ENCODE measurements at places on chromosomes 3 and 15.

GRCh38 chr15:68580026-68580882, 1.5 kb downstream of the CORO2B start:
- DNase-seq: no peak

DNA sequence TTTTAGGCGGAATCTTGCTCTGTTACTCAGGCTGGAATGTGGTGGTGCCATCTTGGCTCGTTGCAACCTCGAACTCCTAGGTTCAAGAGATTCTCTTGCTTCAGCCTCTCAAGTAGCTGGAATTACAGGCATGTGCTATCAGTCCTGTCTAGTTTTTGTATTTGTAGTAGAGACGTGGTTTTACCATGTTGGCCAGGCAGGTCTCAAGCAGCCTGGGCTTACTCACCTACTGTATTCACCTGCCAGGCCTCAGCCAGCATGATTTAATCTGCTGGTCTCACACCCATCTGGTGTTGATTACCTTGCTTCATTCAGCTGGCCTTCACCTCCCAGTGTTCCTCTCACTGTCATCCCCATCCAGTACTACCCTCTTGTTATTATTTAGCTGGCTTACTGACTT, 102.0 kb downstream of the IL12A start:
- no peak for DNase-seq

GRCh38 chr15:58546635-58547627, 115.1 kb downstream of the LIPC start:
- DNase-seq: no peak

DNA sequence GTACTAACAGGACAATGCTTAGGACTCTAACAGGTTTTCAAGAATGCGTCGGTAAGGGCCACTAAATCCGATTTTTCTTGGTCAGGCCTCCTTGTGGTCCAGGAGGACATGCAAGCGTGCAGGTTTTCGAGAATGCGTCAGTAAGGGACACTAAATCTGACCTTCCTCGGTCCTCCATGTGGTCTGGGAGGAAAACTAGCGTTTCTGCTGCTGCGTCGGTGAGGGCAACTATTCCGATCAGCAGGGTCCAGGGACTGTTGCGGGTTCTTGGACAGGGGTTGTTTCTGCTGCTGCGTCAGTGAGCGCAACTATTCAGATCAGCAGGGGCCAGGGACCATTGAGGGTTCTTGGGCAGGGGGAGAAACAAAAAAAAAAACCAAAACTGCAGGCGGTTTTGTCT, 7.8 kb upstream of the UBP1 start:
- no peak for DNase-seq

- DNase-seq: peak; percentile 19
These were observed 108.8 kb upstream of the LYSMD4 start for GRCh38 chr15:99842071-99842470.

GRCh38 chr15:88695101-88695500, 56.3 kb downstream of the ISG20 start:
- DNase-seq: no peak

DNA sequence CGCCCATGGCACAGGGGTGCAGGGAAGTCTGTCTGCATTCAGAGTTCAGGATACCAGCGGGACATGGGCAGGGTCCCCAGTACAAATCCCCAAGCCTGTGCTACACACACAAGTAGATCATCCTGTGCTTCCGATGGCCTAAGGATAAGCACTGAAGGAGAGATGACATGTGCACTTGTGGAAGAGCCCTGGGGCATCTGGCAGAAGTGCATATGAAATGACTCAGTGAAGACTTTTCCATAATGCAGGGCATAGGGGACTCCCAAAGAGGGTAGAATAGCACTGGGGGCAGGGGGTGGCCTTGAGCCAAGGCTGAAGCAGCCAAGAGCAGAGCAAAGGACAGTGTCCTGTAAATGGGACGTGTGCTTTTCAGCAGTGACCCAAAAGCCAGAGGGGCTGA, 22.9 kb downstream of the ADAMTS17 start:
- no peak for DNase-seq

DNA sequence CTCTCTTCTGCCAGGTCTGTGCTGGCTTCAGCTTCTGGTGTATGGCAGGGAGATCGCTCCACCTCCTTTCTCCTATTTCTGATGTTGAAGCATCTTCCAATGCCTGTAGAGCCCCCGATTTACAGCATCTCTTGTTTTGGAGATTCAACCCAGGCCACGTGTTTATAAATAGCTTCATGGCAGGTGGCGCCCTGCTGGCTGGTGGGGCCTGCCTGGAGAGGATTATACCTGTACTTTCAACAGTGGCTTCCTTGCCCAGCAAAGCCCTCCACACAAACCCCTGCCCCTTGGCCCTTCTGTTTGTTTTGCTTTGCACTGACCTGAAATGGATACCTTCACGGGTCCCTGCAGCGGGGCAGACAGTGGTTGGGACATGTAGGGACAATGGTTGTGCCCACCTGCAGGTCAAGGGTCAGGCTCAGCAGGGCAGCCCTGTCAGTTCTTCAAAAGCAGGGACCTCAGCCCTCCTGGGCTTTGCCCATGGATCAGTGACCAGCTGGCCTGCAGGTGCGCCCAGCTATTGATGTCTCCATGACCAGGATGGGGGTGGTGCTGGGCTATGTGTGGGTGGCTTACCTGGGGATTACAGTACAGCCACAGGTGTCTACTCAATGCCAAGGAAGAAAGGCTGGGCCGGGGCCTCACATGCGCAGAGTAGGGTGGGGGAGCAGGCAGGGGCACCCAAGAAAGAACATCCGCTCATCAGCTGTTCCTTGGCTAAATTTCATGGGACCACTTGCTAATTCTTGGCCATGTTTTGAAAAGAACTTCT, 112.7 kb upstream of the PRR23C start:
- DNase-seq: no peak

- no peak for DNase-seq
These were observed 192.6 kb upstream of the LPP start for GRCh38 chr3:187961366-187961765.

DNA sequence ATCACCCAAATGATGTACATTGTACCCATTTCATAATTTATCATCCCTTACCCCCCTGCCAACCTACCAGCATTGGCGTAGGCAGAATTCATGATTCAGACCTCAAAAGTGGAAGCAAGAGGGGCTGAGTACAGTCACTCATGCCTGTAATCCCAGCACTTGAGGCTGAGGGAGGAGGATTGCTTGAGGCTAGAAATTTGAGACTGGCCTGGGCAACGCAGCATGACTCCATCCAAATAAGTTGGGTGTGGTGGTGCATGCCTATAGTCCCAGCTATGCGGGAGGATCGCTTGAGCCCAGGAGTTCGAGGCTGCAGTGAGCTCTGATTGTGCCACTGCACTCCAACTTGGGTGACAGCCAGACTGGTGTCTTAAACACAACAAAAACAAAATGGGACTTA, 10.4 kb downstream of the TTC14 start:
- DNase-seq: no peak

DNA sequence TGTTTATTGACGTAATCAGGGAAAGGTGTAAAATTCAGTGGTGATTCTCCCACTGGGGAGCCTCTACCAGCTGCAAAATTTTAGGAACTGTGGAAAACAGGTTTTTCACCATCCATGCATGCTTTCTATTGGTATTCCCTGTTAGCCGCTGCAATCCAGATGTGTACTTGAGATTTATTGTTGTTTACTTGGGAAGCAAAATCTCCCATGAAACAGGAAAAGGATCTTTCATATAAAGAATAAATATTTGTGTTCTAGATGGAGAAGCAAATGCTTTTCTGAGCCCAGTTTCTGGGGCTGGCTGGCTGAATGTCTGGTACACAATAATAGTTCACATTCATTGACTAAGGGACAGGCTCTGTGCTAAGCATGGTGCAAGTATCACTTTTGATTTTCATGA, 144.6 kb upstream of the RASGRP1 start:
- no peak for DNase-seq

DNA sequence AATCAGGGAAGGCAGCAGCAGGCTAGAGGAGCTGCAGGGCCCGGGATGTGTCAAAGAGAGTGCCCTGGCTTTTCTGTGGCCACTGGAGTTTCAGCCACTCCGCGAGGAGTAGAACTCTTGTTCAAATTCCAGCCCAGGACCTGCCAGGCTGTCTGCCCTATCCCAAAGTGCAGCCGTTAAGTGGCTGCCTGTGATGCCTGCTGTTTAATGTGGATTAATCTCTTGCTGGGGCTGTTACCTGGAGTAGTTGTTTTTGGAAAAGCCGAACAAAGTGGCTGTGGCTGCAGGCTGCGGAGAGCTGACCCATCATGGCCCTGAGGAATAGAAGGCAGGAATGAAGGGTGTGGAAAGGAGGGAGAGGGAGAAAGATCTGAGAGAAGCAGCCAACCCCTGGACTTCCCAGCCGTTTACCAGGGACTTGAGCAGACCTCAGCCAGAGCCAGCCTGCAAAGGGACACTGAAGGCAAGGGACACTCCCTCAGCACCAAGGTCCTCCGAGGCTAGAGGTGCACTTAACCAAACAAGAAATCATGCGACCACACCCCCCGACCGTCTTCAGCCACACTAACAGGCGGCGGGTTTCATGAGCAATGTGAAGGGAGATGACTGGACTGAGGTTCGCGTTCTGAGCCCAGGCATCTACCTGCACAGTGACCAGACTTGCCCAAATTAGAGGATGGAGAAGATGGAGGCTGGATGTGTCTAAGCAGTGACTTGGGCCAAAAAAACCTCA, 4.7 kb downstream of the CDAN1 start:
- DNase-seq: no peak

- DNase-seq: no peak
These were observed 470.1 kb upstream of the THBS1 start for GRCh38 chr15:39110746-39111145.

DNA sequence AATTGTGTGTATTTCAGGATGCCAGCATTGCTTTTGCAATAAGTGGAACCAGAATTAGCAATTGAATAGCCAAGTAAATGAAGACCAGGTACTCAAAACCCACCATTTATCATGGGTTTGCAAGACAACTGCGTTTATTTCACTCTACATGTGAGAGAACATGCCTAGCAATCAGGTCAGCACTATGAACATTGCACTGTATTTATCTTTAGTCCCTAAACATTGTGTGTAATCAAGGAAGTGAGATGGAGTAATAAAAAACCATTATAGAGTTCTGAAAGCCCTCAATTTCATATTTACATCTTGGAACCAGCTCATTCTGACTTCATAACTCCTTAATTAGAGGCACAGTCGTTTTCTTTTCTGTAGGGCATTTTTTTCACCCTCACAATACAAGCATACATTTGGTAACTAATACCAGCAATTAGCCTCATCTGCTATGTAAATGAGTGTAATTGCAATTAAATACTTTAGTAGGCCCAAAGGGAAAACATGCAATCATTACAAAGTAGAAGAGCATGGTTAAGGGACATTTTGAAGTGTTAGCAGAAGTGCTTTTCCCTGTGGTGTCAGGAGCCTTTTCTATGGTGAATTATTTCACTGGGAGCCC, 153.1 kb upstream of the DPH6 start:
- no peak for DNase-seq

DNA sequence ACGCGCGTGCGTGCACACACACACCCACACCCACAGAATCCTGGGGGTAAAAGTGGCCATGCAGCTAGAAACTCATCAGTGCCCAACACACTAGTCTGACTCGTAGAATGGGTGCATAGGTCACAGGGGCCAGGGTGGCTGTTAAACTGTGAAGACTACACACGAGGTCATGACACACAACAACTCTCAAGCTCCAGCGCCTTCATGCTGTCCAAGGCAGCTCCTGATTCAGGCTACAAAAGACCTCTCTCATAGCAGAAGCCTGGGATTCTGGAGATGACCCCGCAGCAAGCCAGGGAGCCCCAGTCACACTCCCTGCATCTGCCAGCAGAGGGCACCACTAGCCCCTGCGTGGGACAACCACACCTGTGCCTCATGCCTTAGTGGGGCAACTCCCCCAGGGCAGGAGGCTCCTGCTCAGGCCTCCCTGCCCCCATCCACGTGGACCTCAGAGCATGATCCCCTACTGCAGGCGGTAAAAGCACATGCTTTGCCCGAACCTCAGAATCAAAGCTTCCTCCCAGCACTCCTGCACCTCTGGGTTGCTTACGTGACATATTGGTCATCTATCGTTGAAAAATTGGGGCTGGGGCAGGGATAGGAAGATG, 93.1 kb downstream of the LRIG1 start:
- peak; percentile 81 for DNase-seq

DNA sequence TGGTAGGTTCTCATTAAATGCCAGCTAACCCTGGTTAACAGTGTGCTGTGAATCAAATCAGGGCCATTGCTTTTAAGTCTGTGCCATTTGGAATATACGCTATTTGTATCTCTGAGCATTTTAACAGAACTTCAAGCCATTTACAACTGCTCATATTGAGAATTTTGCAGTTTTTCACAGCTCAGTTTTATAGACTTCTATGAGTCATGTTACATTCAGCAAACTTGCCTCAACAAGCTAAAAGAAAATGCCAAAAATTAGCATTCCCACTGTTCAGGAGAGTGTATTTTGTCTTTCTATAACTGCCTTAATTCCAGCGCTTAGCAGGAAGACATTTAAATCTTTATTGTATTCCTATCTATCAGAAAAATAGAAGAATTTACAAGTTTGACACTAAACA, 196.4 kb downstream of the GBE1 start:
- DNase-seq: no peak

GRCh38 chr3:184203526-184203925, 17.5 kb downstream of the ABCF3 start:
- DNase-seq: no peak

- DNase-seq: no peak
These were observed 16.1 kb upstream of the IL1RAP start for GRCh38 chr3:190497811-190498210.

- DNase-seq: no peak
These were observed 158.5 kb upstream of the PFN2 start for GRCh38 chr3:150129166-150129565.

GRCh38 chr3:116141724-116142123, 303.6 kb downstream of the LSAMP start:
- no peak for DNase-seq

DNA sequence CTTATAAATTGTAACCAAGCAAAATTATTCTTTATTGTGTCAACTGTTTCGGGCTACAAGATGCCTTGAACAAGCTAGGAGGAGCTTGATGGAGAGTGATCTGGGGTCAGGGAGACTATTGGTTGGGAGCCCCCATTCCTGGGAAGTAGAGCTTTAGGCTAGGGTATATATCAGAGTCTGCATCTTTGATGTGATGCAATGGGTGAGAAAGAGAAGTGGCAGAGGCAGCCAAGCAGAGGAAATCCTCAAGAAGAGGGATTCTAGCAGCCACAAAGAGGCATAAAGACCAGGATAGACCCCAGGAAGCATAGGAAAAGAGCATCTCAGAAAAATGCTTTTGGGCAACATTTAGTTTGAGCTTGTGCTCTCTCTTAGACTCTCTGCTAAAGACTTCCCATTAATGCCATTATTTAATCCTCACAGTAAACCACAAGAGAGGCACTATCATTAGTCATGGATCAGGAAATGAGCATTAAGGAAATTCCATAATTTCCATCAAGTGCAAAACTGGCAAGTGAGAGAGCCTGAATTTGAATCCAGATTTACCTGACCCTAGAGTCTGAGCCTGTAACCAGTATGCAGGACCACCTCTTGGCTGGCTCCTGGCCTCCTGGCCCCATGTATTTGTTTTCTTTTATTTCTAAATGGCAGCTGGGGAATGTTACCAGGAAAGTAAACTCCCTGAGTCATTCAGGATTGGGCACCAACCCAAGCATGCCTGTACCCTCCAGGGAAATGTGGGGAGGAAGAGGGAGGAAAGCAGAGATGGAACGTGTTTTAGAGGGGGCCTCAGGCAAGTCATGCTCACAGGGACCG, 118.7 kb downstream of the RPL22L1 start:
- no peak for DNase-seq

- DNase-seq: no peak
These were observed 62.0 kb upstream of the TFRC start for GRCh38 chr3:196143708-196144382.

GRCh38 chr3:100227511-100227921, 33.3 kb upstream of the TBC1D23 start:
- no peak for DNase-seq

GRCh38 chr3:128698211-128699047, 27.6 kb upstream of the RAB7A start:
- peak; percentile 44 for DNase-seq
